ENCODE measurements at places on chromosomes 2 and 18. TPM values are rescaled to one million over a fixed set of nuclear protein-coding genes. Genes with fewer than 3 reads are reported as not detected.
A peak's percentile ranks its signal among the peaks of the same experiment; 100 is the strongest.

CFC1 gene
- total RNA-seq: 6.6 TPM

HDAC4 gene
- 44.2 TPM for total RNA-seq

ALPG gene
- not detected for total RNA-seq

IHH gene
- 9.6 TPM for total RNA-seq

KCTD1 gene
- 24.7 TPM for total RNA-seq

IKZF2 gene
- 24.4 TPM for total RNA-seq

RESP18 gene
- not detected for total RNA-seq

SH3RF3 gene
- total RNA-seq: 1.4 TPM

CMPK2 gene
- 13.4 TPM for total RNA-seq

LBX2 gene
- total RNA-seq: 1.2 TPM

DNA sequence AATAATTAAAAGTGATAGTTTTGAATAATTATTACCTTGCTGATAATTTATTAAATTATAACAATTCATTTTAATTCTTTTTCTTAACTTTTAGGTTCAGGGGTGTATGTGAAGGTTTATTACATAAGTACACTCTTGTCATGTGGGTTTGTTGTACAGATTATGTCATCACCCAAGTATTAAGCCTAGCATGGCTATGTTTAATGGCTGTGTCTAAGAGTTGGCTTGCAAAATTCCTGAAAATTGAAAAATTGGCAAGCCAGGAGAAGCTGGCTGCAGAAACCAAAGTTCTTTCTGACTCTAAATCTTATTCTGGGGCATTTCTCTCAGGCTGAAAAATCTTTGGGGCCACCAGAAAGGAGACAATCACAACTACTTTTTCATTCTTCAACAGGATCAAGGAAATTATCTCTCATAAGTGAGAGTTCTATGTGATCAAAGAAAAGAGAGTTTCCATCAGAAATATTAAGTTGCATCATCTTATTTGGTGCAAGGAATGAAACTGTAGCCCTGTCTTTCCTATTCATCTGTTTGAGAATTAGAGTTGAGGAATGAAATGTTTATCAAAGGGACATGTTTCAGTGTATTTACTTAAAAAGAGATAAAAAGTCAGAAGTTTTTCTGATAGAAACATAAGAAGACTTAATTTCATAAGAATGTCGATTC, 412.1 kb upstream of the CDH2 start:
- H3K27ac ChIP-seq: no peak overlapping the region
- no peaks in the 10 kb centered on the region for H3K36me3 ChIP-seq
- no peak for DNase-seq
- H3K4me1 ChIP-seq: no peaks in the 10 kb centered on the region

DNA sequence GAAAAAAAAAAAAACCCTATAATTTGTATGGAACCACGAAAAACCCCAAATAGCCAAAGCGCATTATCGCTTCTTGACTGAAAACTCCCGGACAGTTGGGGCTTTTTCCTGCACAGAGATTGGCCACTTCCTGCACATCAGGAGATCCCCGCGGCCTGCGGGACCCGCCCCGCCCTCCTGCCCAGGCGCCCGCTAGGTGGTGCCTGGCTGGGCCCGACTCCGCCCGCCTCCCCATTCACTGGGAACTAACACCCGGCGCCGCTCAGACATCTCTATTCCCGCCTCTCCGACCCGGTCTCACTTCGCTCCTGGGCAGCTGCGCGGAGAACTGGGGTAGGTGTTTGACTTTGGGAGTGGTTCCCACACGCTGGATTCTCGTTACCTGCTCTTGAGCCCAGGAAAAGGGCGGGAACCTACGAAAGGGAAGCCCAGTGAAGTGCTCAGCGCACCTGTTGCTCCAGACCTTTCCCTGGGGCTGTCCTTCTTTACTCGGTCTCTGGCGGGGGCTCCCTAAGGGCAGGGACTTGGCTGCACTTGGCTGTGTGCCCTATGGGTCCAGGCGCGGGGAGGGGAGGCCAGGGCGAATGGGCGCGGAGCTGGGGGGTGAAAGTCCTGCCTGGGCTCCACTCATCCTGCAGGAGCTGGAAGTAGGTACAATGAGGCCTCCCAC, at the start of gene HMSD:
Gene HMSD, plus strand, starts transcription at position 234 of the 670 bp plus-strand sequence. CDS start 4,155 bp downstream, outside the sequence.
- DNase-seq: no peak
- no peaks in the 10 kb centered on the region for H3K27me3 ChIP-seq
- H3K4me1 ChIP-seq: no peaks in the 10 kb centered on the region

DNA sequence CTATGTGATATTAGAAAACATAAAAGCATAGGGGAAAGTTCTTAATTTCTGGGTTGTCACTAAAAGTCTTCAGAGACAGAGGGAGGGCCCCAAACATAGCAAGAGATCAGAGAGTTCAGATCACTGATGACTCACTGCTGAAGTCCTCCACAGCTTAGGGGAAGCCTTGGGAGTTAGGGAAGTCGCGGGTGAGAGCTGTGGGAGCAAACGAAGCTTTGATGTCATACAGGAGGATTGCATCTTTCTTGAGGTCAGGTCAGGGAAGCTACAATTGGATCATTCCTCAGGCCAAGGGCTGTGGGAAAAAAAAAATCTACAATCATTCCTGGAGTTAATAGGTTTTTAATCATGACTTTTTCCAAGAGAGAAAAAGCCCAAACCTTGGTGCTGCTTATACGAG, 96.2 kb downstream of the COPS8 start:
- DNase-seq: no peak
- no peaks in the 10 kb centered on the region for H3K27me3 ChIP-seq
- no peak overlapping the region for H3K4me3 ChIP-seq
- no peaks in the 10 kb centered on the region for H3K4me1 ChIP-seq
- peak overlapping the region; percentile 59 for H3K27ac ChIP-seq

DNA sequence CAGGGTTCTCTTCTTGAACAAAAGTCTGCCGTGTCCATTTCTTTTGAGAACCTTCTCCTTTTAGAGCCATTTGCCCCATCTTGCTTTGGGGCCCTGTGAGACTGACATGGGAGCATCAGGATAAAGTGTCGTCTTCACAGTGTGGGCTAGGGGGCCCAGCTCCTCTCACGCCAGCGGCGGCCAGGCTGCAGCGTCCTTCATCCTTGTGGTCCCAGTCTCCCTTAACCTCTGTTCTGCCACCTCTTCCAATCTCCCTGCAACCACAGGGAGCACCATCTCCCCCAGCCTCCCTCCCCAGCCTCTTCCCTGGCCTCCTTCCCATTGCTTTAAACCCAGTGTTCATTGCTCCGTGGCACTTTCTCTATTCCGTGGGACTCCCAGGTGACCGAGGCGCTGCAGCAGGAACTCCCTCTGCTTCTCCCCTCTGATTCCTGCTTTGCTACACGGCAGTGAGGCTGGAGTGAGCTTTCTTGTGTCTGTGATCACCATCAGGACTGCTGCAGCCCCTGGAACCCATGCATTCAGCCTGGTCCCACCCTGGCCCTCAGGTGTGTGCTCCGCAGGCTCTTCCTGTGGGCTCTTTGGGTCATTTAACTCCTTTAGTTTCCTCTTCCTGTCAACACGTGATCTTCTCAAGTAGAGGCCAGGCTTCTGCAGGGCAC, 234.1 kb downstream of the MYT1L start:
- no peak overlapping the region for H3K4me3 ChIP-seq
- no peak for DNase-seq
- H3K4me1 ChIP-seq: no peaks in the 10 kb centered on the region
- no peaks in the 10 kb centered on the region for H3K27me3 ChIP-seq
- no peaks in the 10 kb centered on the region for H3K36me3 ChIP-seq

GRCh38 chr18:76463872-76464271, 31.2 kb downstream of the ZNF516 start:
- peaks cover 4% of the 10 kb centered on the region for H3K4me1 ChIP-seq
- H3K4me3 ChIP-seq: no peak overlapping the region
- no peak overlapping the region for H3K27ac ChIP-seq
- H3K27me3 ChIP-seq: no peaks in the 10 kb centered on the region

DNA sequence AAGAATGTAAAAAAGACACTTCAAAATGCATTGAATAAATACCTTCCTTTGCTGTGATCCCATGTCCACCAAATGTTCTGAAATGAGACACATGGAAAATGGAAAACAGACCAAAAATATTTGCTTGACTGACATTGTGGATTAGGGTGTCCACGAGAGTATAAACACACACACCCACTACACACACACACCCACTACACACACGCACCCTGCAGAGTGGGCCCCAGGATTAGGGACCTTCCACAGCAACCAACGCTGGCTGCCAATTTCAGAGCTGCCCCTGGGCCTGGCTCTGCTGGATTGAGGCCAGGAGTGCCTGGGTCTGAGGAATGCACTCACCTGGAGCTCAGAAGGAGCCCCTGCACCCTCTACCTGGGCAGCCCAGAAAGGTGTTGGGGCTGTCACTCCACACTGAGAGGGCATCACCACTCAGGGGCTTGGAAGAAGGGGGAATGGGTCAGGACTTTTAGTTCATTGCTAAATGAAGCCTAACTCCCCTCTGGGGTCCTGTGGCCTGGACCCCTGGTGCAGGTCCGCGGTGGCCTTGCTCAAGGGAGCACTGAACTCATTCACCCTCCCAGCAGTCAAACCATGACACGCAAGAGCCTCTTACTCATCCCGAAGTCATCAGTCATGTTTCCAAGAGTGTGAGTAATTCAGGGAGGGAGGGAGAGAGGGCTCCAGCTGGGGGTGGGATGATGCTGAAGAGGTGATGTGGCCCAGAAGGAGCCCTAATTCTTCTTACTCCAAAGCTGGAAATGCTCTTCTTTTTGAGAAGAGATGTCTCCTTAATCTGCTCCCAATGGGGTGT, 50.2 kb upstream of the PLB1 start:
- H3K27me3 ChIP-seq: no peaks in the 10 kb centered on the region
- no peaks in the 10 kb centered on the region for H3K36me3 ChIP-seq
- DNase-seq: no peak
- H3K4me1 ChIP-seq: no peaks in the 10 kb centered on the region
- H3K4me3 ChIP-seq: no peak overlapping the region

GRCh38 chr18:54359233-54359632, 1.5 kb downstream of the C18orf54 start:
- H3K27ac ChIP-seq: no peak overlapping the region
- no peaks in the 10 kb centered on the region for H3K27me3 ChIP-seq
- no peak for DNase-seq
- H3K4me1 ChIP-seq: no peaks in the 10 kb centered on the region
- no peak overlapping the region for H3K4me3 ChIP-seq

- peak overlapping the region; percentile 8 for H3K27ac ChIP-seq
- H3K4me3 ChIP-seq: no peak overlapping the region
- no peak for DNase-seq
These were observed 150.0 kb upstream of the ALKAL2 start for GRCh38 chr2:437756-438393.

- no peak overlapping the region for H3K27ac ChIP-seq
- H3K36me3 ChIP-seq: no peaks in the 10 kb centered on the region
- H3K4me1 ChIP-seq: no peaks in the 10 kb centered on the region
These were observed 119.1 kb downstream of the BAZ2B start for GRCh38 chr2:159497256-159497655.

DNA sequence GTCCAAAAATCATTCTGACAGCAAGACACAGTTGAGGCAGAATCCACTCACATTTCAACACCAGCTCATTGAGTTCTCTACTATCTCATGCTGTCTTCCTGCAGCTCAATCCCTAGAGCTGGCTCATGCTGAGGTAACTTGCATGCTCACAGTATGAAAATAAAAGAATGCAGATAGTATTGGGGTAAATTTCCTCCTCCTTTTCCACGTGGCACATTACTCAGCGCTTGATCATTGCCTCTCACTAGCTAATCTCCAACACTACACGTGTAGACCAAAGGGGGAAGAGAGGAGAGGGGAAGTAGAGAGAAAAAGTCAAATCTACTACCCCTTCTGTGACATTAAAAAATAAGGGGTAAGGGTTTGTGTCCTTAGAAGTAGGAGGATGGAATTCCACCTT, 300.6 kb downstream of the AFF3 start:
- no peak overlapping the region for H3K27ac ChIP-seq
- no peaks in the 10 kb centered on the region for H3K36me3 ChIP-seq
- no peak overlapping the region for H3K4me3 ChIP-seq
- H3K27me3 ChIP-seq: no peaks in the 10 kb centered on the region
- no peak for DNase-seq
- no peaks in the 10 kb centered on the region for H3K4me1 ChIP-seq

All from prostate gland (tissue), 2 donors.